ENCODE measurements at places on chromosomes 2 and 18.

DNA sequence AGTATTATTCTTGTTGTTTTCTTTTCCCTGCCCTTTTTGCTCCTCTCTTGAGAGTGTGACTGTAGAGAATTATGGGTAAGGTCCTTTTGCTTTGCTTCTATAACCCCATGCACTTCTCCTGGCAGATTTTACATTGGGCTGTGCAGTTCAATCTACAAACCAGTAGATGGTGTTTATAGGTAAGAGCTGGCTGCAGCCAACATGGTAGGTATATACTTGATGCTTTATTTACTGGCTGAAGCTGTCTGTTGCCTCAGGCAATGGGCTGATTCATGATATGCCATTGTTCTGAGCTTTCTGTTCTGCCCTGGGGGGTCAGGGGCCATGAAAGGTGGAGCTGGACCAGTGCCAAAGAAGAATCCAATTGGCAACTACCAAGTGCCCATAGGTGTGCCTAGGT, 48.3 kb upstream of the MYL1 start:
- DNase-seq = no peak

- DNase-seq = no peak
Measured at GRCh38 chr2:203949228-203949627, 12.7 kb downstream of the ICOS start.

DNA sequence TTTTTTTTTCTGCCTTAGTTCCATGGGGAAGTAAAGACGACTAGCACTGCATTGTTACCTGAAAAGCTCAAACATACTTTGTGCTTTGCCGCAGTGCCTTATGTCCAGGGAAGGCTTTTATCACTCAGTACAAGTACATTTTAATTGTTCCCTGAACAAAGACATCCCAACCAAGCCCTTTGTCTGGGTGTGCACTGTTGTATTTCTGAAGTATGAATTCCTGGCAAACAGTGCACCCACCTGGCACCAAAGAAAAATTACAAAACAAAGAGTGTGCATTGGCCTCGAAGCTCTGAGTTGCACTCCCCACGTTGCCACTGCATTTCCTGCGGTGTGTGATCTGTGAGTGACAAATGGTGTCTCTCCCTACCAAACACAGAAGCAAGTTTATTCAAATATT, 858.5 kb upstream of the PIK3C3 start:
- no peak for DNase-seq

DNA sequence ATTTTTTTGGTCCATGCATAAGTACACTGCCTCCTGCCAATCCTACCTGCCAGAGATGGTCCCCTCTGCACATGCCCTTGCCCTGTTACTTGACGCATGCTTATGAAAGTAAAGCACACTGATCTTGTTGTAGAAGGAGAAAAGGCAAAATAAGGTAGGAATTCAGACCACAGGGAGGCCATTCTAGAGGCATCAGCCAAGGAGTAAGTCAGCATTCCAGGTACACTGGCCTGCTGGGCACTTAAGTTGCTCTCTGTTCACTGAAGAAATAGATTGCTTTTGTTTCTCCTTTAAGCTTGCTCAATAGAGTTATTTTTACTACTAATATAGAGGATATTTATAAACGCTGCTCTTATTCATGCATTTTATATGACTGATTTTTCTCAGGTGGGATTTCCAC, 604.4 kb downstream of the TDRD15 start:
- no peak for DNase-seq

DNA sequence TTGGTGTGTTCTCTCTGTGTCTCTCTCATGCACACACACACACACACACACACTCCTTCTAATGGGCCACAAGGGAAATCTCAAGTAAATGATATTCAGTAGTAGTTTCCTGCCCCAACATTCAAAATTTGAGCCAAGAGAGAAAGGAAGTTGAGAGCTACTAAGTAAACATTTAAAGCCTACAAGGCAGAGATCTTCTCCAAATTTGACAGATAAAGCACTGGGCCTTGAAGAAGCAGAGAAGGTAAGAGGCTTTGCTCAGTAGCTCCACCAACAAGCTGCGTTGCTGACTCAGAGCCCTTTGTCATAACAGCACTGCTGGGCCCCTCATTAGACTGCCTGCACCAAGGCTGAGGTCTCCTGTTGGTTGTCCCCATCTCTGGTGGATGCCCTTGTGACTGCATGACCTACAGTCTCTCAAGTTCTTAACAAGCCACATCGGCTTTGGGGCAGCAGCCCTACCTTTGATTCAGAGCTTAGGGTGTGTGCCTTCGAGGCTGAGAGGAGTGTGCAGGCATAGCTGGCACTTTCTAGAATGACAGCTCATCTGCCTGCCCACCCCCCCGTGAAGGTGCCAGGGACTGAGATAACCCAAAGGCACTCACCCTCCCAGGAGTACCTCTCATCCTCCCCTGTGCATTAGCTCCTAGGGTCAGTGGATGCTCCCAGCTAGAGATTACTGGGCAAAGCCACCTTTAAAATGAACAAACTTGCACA, 32.3 kb upstream of the NEB start:
- DNase-seq = peak; percentile 3

DNA sequence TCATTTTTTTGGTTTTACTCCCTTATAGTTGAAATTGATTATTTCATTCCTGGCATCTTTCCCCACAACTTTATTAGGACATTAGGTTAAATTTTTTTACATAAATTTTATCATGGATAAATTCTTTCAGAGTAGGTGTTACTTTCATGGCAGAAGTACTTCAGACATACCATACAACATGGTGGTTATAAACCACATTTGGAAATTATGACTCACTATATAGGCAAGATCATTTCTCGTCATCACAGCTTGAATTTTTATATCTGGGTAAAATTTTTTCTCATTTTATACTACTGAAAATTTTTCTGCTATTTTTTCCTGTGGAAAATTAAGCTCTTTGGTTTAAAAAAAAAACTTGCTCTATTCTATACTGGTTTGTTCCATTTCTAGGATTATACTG, 111.9 kb upstream of the COL5A2 start:
- DNase-seq = no peak

DNA sequence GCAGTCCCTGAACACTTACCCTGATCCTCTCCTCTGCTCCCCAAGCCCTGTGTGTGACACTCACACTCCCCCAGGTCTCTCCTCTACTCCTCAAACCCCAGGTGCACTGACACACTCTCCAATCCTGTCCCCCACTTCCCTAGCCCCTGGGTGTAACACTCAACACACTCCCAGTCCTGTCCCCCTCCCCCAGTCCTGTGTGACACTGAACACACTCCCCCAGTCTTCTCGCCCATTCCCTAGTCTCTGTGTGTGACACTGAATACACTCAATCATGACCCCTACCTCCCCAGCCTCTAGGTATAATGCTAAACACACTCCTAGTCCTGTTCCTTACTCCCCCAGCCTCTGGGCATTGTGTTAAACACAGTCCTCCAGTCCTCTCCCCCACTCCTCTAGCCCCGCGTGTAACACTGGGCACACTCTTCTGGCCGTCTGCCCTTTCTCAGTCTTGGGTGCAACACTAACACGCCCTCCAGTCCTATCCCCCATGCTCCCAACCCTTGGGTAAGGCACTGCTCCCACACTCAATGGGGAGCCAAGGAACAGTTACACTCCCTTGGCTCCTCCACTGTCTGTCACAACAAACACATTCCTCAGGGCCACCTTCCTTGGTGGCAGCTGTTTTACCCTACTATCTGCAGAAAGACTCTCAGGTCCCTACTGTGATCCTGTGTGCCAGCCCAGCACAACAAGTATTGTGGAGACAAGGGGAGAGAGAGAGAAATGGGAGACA, 82.5 kb upstream of the PKDCC start:
- no peak for DNase-seq

- no peak for DNase-seq
Measured at GRCh38 chr18:21991886-21992285, 177.5 kb upstream of the GATA6 start.

DNA sequence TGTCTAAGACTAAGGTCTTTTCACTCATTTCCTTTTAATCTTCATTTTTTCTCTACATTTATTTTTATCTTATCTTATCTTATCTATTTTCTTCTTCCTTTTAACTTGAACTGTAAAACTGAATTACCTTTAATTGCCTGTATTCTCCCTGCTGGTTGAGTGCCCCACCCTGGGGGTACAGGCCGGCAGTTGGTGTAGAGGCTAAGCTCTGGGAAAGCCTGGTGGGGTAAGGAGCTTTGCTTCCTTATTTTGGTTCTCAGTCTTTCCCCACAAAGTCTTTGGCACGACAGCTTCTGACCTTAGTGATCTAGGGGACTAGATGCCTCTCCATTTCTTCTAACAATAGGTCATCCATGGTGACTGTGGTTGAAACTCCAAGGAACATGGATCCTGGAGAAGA, 26.8 kb upstream of the HAAO start:
- no peak for DNase-seq

DNA sequence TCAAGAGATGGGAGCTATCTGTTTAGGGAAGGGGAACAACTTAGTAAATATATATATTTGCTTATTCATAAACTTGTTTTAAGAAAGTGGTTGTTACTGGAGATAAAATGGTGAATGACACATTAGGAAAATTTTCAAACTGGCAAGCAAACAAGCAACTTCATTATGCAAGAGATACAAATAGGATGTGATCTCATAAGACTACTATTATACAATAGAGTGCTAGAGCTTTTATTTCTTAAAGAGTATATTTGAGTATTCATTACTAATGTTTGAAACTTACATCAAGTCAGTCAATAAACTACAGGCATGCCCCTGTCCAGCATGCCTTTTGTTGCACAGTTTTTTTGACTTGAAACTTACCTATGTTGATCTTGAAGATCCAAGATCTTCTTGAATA, 355.2 kb upstream of the KCNJ3 start:
- no peak for DNase-seq

GRCh38 chr2:218961651-218962570, 2.4 kb downstream of the CDK5R2 start:
- no peak for DNase-seq

GRCh38 chr2:23475036-23475435, 90.1 kb downstream of the KLHL29 start:
- DNase-seq = no peak

- no peak for DNase-seq
Measured at GRCh38 chr18:71442731-71443141, 1101.4 kb downstream of the CBLN2 start.

- no peak for DNase-seq
Measured at GRCh38 chr2:207914716-207915115, 110.6 kb downstream of the PLEKHM3 start.

DNA sequence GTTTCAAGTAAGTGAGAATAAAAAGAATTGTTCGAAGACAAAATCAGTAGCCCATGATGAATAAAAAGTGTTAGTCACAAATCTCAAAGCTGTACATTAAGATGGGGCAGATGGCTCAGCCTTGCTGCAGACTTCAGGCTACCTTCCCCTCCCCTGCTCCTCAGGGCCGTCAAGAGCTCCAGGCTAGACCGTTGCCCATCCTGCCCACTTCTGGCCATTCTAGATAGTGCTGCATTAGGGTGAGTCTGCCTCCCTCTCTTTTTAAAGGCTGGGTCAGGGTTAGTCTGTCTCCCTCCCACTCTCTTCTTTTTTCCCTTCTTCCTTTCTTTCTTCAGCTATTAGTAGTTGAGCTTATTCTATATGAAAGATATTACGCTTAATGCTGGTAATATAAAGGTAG, 86.0 kb downstream of the MAPRE2 start:
- DNase-seq = no peak

GRCh38 chr2:163345795-163346573, 389.8 kb downstream of the FIGN start:
- no peak for DNase-seq

DNA sequence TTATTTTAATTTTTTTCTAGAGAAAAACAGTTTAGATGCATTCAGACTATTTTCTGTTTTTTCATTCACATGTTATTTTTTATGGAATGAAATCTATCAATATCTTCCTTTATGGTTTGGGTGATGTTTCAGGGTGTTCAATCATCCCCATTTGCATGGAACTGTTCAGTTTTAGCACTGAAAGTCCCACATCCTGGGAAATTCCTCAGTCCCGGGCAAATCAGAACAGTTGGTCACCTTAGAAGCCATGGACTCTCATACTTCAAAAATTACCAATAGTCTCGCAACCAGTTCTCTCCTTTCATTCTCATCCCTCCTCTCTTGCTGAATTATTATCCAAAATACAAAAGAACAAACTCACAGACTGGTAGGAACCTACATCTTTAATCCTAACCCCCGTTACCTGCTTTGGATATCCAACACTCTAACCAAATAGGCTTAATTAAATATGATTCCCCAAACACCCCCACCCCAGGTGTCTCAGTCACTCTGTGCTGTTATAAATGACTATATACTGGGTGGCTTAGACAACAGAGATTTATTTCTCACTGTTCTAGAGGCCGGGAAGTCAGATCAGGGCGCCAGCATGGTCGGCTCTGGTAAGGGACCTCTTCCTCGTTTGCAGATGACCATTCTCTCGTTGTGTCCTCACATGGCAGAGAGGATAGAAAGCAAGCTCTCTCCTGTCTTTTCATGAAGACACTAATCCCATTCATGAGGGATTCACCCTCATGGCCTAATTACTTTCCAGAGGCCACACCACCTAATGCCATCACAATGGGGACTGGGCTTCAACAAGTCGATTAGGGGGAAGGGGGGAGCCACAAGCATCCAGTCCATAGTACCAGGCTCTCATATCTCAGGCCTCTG, 57.7 kb upstream of the SLC1A4 start:
- no peak for DNase-seq

Measured in activated naive CD4-positive, alpha-beta T cell treated with Interleukin-2 at 50 U/mL for 16 hours (primary cell).